ENCODE measurements at places on chromosomes 11 and 22.

GRCh38 chr11:2036863-2037486 lies 39.3 kb upstream of the H19 start:
- H3K36me3 ChIP-seq = no peaks in the 10 kb centered on the region
- H3K27me3 ChIP-seq = no peaks in the 10 kb centered on the region
- no peak for DNase-seq
- no peak overlapping the region for H3K4me3 ChIP-seq

- no peak for DNase-seq
- H3K27me3 ChIP-seq = peaks cover 38% of the 10 kb centered on the region
- no peak overlapping the region for H3K4me3 ChIP-seq
- H3K4me1 ChIP-seq = peaks cover 4% of the 10 kb centered on the region
- H3K36me3 ChIP-seq = no peaks in the 10 kb centered on the region
These were observed 2.9 kb upstream of the LMO1 start for GRCh38 chr11:8266246-8267241.

DNA sequence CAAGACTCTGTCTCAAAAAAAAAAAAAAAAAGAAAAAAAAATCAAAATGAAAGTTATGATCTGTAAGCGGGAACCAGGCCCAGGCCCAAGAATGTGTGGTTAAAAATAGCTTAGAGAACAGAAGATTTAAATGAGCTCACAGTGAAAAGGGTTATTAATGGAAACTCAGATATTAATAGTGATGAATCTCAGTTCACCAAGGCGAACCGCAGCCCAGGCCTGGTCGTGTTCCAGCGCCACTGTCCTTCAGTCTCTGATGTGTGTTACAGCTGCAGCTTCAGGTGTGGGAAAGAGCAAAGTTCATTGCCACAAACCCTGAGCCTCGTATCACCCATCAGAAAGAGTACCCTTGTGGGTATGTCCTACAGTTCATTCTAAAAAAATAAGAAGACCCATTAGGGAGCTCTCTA lies 107.1 kb downstream of the GAB2 start:
- peaks cover 8% of the 10 kb centered on the region for H3K4me1 ChIP-seq
- H3K27me3 ChIP-seq = no peaks in the 10 kb centered on the region
- peak overlapping the region; percentile 65 for H3K27ac ChIP-seq
- no peak overlapping the region for H3K4me3 ChIP-seq
- DNase-seq = peak; percentile 86
- peaks cover 3% of the 10 kb centered on the region for H3K36me3 ChIP-seq

DNA sequence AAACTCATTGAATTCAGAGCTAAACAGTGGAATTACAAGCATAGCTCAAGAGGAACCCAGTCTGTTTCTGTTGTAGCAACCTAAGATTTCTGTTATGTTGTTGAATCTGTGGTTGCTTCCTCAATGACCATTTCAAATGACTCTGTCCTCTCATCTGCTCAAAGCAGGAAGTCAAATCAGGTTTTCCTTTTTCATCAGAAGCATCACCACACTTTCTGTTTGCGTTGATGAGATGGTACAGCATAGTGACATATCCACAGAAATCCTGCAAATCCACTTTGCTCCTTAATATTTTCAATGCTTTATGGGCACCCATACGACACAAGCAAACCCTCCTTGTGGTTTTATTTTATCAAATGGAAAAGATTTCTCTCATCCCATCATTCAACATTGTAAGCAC lies 12.6 kb upstream of the UCP2 start:
- no peak overlapping the region for H3K27ac ChIP-seq
- no peak overlapping the region for H3K4me3 ChIP-seq
- peak; percentile 37 for DNase-seq
- H3K4me1 ChIP-seq = peaks cover 7% of the 10 kb centered on the region

All from lung (tissue), 17 donors.